ENCODE measurements at places on chromosomes 3 and 15.

DNA sequence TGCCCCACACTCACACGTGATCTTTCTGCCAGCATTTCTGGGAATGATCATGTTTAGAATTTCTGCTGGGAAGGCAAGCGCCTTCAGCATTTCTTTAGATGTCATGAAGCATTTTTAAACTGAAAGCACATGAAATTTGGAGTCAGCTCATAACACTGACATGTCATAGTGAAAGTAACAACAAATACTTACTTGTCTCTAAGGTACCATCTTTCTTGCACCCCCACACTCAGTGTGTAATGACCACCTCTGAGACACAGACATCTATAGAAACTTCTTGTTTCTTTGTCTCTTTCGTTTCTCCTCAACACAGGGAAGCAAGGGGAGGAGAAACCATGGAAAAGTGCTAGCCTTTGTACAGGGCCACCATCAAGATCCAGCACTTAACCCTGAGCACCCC is 171.7 kb downstream of the RORA start:
- no peaks in the 10 kb centered on the region for H3K4me1 ChIP-seq
- no peak overlapping the region for H3K4me3 ChIP-seq
- no peaks in the 10 kb centered on the region for H3K36me3 ChIP-seq
- H3K27me3 ChIP-seq, result peaks cover 3% of the 10 kb centered on the region
- DNase-seq, result no peak
- H3K27ac ChIP-seq, result no peak overlapping the region

GRCh38 chr3:121295452-121295851 is 250.3 kb downstream of the POLQ start:
- no peak for DNase-seq
- no peaks in the 10 kb centered on the region for H3K36me3 ChIP-seq
- H3K27me3 ChIP-seq, result no peaks in the 10 kb centered on the region
- H3K4me3 ChIP-seq, result no peak overlapping the region

GRCh38 chr15:90028376-90028944 is 27.3 kb downstream of the ZNF710 start:
- H3K27ac ChIP-seq, result no peak overlapping the region
- no peaks in the 10 kb centered on the region for H3K36me3 ChIP-seq
- no peak overlapping the region for H3K4me3 ChIP-seq
- peaks cover 13% of the 10 kb centered on the region for H3K4me1 ChIP-seq
- DNase-seq, result no peak

- H3K27me3 ChIP-seq, result peaks cover 3% of the 10 kb centered on the region
- no peak for DNase-seq
- no peak overlapping the region for H3K4me3 ChIP-seq
- H3K27ac ChIP-seq, result no peak overlapping the region
- H3K4me1 ChIP-seq, result no peaks in the 10 kb centered on the region
Observed at GRCh38 chr15:83275412-83275811, 9.1 kb downstream of the BNC1 start.

GRCh38 chr3:16390581-16390980 is 122.9 kb downstream of the RFTN1 start:
- no peak for DNase-seq
- H3K27ac ChIP-seq, result no peak overlapping the region
- H3K4me1 ChIP-seq, result no peaks in the 10 kb centered on the region
- H3K4me3 ChIP-seq, result no peak overlapping the region

GRCh38 chr15:23687143-23687470 is at the start of gene NDN:
NDN (minus strand) TSS chr15:23687305; CDS start chr15:23687217, 88 bp downstream.
- H3K27me3 ChIP-seq, result no peaks in the 10 kb centered on the region
- DNase-seq, result no peak
- no peak within 1 kb of the TSS for H3K4me3 ChIP-seq
- H3K36me3 ChIP-seq, result no peaks in the 10 kb centered on the region
- H3K4me1 ChIP-seq, result no peaks in the 10 kb centered on the region

- peaks cover 14% of the 10 kb centered on the region for H3K4me1 ChIP-seq
- H3K27me3 ChIP-seq, result no peaks in the 10 kb centered on the region
- no peak for DNase-seq
- H3K36me3 ChIP-seq, result no peaks in the 10 kb centered on the region
- H3K4me3 ChIP-seq, result no peak overlapping the region
- H3K27ac ChIP-seq, result no peak overlapping the region
Observed at GRCh38 chr3:129197321-129197720, 13.6 kb upstream of the CNBP start.

DNA sequence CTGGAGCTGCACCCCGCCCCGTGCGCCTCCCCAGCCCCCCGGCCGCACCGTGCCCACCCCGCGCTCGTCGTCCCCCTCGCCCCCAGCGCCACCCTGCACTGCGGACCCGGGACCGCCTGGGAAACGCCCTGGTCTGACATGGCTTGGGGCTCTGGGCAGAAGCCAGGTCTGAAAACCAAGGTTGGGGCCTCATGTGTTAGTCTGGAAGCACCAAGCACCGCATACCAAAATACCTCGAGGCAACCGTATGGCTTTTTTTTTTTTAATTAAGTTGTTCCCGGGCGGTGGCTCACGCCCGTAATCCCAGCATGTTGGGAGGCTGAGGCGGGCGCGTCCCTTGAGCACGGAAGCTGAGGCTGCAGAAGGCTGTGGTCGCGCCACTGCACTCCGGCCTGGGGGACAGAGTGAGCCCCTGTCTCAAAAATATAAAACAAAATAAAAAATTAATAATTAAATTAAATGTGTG is 91.5 kb upstream of the CHD2 start:
- peak overlapping the region; percentile 96 for H3K27ac ChIP-seq
- H3K4me1 ChIP-seq, result peaks cover 21% of the 10 kb centered on the region
- no peaks in the 10 kb centered on the region for H3K36me3 ChIP-seq
- H3K27me3 ChIP-seq, result no peaks in the 10 kb centered on the region

DNA sequence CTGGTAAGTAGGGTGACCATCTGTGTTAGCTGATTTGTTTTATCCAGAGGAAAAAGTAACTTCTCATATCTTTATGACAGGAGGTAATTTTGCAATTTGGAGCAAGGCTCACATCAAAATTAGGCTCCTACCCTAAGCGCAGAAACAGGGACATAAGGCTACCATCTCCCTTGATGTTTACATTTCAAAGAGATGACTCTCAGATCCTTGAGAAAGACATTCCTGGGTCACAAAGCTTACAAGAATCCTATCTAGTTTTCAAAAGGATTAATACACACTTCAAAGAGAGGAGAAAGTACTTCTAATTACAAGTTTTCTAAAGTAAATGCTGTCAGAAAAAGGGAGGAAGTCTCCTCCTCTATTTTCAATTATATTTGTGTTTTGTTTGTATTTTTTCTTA is 7.0 kb downstream of the ZPLD1 start:
- no peak overlapping the region for H3K4me3 ChIP-seq
- H3K4me1 ChIP-seq, result no peaks in the 10 kb centered on the region
- no peak for DNase-seq

- peaks cover 61% of the 10 kb centered on the region for H3K36me3 ChIP-seq
- H3K27me3 ChIP-seq, result no peaks in the 10 kb centered on the region
- peaks cover 65% of the 10 kb centered on the region for H3K4me1 ChIP-seq
- peak overlapping the region; percentile 62 for H3K27ac ChIP-seq
Observed at GRCh38 chr3:46935168-46935858, 41.2 kb downstream of the CCDC12 start.

DNA sequence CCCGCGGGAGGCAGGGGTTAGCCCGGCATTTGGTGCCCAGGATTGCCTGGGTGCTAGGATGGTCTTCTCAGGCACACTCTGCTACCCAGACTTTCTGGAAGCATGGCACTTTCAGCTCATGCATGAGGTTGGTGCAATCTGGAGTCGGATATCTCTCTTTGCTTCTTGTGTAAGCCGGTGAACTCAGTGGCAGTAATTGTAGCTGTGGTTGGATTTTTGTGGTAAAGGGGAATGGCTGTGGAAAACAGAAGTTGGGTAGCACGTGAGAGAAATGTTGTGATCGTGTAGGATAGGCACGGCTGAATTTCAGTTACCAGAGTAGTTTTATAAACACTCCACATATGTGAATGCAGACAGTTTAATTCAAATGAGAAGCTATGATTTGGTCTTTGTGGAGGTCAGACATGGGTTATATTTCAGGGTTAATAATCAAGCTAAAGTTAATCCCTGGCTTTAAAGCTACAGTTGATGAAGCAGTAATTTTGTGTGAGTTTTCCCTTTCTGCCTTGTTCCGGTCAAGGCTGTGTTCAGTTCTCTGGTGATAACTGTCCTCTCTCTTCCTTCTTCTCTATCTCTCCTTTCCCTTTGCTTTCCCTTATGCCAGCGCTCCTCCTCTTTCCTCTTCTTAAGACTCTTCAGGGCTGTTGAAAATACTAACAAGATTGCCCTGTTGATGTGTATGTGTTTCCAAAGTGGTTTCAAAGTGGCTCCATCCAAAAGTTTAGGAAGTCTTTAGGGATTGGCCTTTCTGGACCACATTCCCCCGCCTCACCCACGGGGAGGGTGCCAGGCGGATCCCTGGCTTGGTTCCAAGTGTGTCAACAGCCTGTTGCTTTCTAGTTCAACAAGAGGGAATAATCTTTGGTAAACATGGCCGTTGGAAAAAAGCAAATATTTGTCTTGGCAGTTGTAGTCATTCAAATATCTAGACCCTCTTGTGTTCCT is 404.6 kb upstream of the C2CD4B start:
- no peaks in the 10 kb centered on the region for H3K36me3 ChIP-seq
- DNase-seq, result no peak
- H3K27me3 ChIP-seq, result no peaks in the 10 kb centered on the region
- H3K4me3 ChIP-seq, result no peak overlapping the region

- H3K4me1 ChIP-seq, result peaks cover 31% of the 10 kb centered on the region
- no peak for DNase-seq
- no peak overlapping the region for H3K27ac ChIP-seq
- H3K4me3 ChIP-seq, result no peak overlapping the region
- H3K36me3 ChIP-seq, result no peaks in the 10 kb centered on the region
- peaks cover 46% of the 10 kb centered on the region for H3K27me3 ChIP-seq
Observed at GRCh38 chr3:158093526-158093925, 12.7 kb downstream of the SHOX2 start.

- no peak overlapping the region for H3K27ac ChIP-seq
- H3K27me3 ChIP-seq, result no peaks in the 10 kb centered on the region
- H3K4me3 ChIP-seq, result no peak overlapping the region
Observed at GRCh38 chr15:40460404-40460803, 10.4 kb upstream of the CHST14 start.

- H3K27ac ChIP-seq, result no peak overlapping the region
- H3K36me3 ChIP-seq, result no peaks in the 10 kb centered on the region
- H3K4me1 ChIP-seq, result no peaks in the 10 kb centered on the region
- H3K27me3 ChIP-seq, result no peaks in the 10 kb centered on the region
- DNase-seq, result no peak
- no peak overlapping the region for H3K4me3 ChIP-seq
Observed at GRCh38 chr3:82088749-82089148, 327.3 kb upstream of the GBE1 start.

DNA sequence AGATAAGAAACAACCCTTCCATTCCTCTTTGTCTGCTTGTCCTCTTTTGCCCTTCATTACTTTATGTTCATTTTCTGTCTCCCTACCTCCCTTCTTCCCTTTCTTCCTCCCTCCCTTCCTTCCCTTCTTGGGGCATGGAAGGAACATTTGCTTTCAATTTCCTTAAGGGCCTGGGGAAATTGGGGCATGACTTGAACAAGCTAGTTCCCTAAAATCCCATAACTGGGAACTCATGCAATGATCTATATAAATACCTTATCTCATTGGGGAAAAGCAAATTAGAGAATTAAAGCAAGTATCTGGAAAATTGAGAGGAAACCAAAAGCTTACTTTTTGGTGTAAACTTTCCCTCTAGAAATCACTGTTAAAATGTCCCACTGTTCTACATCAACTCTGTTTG is 35.7 kb downstream of the BOC start:
- no peaks in the 10 kb centered on the region for H3K27me3 ChIP-seq
- no peaks in the 10 kb centered on the region for H3K36me3 ChIP-seq
- no peaks in the 10 kb centered on the region for H3K4me1 ChIP-seq
- DNase-seq, result no peak

DNA sequence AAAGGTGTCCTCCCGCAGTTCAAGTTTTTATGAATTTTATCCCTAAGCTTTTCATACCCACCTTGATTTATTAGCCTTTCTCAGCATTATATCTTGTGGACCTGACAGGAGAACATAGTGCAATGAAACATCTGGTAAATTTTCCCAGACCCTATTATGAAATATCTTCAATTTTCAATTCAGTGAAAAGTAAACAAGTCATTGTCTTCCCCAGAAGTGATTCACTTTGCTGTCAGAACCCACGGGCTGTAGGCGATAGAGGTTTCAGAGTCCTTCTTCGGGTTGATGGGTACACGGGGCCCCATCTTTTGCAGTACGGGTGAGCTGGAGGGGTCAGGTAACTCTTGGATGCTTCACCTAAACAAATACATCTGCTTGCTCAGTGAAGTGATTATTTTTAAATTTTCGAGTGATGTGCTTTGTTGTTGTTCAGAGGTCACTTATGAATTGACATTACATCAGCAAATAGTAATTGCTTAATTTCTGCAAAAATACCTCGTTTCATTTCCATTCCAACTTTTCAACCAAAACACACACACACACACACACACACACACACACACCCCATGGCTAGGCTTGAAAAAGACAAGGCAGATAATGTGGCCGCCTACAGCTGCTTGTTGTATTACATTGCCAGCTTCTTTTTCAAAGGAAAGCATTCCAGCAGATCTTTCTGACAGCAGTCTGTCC is 102.9 kb downstream of the SEMA6D start:
- no peak overlapping the region for H3K4me3 ChIP-seq
- H3K4me1 ChIP-seq, result no peaks in the 10 kb centered on the region
- H3K27me3 ChIP-seq, result no peaks in the 10 kb centered on the region
- no peak for DNase-seq
- H3K27ac ChIP-seq, result no peak overlapping the region

GRCh38 chr3:99639579-99639978 is 1.2 kb downstream of the COL8A1 start:
- no peak overlapping the region for H3K4me3 ChIP-seq
- no peaks in the 10 kb centered on the region for H3K36me3 ChIP-seq
- H3K27me3 ChIP-seq, result peaks cover 23% of the 10 kb centered on the region
- H3K27ac ChIP-seq, result no peak overlapping the region

- no peak overlapping the region for H3K4me3 ChIP-seq
- no peaks in the 10 kb centered on the region for H3K36me3 ChIP-seq
- H3K27me3 ChIP-seq, result no peaks in the 10 kb centered on the region
- H3K27ac ChIP-seq, result no peak overlapping the region
Observed at GRCh38 chr3:154602241-154602640, 172.3 kb upstream of the GPR149 start.

DNA sequence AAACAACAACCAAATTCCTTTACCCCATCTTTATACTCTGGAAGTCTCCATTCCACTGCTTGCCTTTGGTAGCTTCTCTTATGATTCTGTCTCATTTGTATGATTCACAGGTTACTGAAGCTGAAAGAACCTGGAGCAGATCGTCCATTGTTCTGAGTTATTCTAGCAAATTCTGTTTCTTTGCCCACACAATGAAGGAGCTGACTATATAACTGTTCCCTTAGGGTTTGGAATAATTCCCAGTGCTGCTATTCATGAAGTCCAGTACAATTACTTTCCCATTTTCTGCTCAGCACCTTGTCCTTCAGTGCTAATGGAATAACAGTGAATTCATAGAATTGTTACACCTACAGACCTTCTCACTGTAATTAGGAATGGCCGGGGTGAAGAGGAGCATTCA is 167.8 kb downstream of the CHST2 start:
- no peak overlapping the region for H3K4me3 ChIP-seq
- no peak overlapping the region for H3K27ac ChIP-seq
- H3K36me3 ChIP-seq, result peaks cover 4% of the 10 kb centered on the region
- H3K4me1 ChIP-seq, result peaks cover 3% of the 10 kb centered on the region
- DNase-seq, result no peak
- no peaks in the 10 kb centered on the region for H3K27me3 ChIP-seq
